ENCODE measurements at places on chromosomes 3 and 15. TPM values are rescaled to one million over a fixed set of nuclear protein-coding genes. Genes with fewer than 3 reads are reported as not detected.

Gene GP5
- total RNA-seq, result not detected

Gene DGKG
- 18.2 TPM for total RNA-seq

Gene GOLGA6L7
- not detected for total RNA-seq

Gene CCDC191
- 0.99 TPM for total RNA-seq

Gene ADIPOQ
- total RNA-seq, result 4.0 TPM

Gene TTC14
- total RNA-seq, result 16.0 TPM

Gene FBLN2
- total RNA-seq, result 53.8 TPM

Gene IL17RE
- 0.45 TPM for total RNA-seq

Gene FBXW12
- total RNA-seq, result not detected

Gene BCHE
- 2.6 TPM for total RNA-seq

Gene KCNAB1
- total RNA-seq, result 2.4 TPM

Gene SH3GL3
- not detected for total RNA-seq

Gene FBXL2
- 2.1 TPM for total RNA-seq

DNA sequence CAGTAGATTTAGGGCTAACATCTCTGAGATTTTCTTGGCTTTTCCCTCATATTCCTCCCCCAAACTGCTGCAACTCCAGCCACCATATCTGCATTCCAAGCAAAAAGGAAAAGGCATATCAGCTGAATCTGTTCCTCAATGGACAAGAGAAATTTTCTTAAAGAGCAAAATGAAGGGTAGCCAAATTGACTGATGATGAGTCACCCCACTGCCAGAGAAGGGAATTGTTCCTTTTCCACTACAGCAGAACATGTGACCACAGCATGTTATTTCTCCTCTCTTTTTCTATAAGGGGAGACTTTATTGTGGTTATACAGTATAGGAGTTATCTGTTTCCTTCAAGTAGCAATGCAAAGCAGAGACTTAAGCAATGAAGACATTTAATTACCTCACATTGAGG, 172.5 kb downstream of the MTHFS start:
- no peak for DNase-seq

GRCh38 chr3:31364711-31365110, 168.0 kb upstream of the STT3B start:
- no peak for DNase-seq

DNA sequence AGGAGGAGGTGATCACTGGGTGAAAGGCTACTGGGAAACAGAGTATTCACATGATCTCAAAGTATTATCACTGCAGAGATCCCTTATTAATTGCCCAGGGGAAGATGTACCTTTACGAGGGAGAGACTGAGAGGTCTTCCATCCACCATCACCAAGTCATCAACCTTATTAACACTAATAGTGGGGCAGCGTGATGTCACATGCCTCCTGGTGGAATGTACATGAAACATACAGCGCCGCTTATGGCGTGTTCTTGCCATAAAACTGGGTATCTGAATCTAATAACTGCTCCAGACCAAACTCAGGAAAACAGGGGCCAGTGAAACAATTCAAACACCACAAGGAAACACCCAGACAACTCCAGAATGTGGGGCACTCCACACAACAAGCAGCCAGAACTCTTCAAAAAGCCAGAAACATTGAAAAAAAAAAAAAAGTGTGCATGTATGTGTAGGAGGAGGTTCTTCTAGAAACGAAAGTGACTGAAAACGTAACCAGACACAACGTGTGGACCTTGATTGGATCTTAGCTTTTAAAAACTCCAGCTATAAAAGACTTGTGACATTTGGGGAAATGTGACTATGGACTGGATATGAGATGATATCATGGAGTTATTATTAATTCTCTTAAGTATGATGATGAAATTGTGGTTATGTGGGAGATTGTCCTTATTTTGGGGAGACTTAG, 4.6 kb downstream of the STIMATE start:
- no peak for DNase-seq

DNA sequence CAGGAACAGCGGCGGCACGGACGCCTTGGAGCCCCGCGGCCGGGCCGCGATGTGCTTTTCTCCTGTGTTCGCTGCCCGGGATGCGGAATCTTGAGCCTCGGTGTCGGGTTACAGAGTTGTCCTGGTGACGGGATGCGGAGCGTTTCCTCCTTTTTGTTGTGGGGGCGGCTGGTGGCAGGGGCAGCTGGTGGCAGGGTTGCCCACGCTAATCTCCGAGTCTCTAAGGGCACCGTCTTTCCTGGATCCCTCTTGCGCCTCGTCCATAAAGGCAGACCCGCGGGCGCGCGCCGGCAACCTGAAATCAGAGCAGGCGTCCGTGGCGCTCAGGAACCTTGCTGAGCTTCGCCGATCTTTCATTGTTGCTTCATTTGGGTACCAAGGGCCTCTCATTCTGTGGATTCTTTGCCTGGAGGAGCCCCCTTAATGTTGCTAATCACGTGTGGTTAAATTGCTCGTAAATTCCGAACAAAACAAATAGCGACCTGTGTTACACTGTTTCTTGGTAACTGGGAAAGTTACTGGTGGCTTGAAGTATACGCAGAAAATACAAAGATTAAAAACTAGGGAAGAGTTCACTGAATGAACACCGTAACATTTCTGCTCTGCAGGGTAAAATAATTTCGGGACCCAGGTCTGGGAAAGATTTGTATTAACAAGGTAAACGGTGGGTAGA, 844 bp upstream of the PFN2 start:
- DNase-seq, result peak; percentile 74

GRCh38 chr3:40580494-40581091, 55.8 kb downstream of the ZNF621 start:
- peak; percentile 60 for DNase-seq

DNA sequence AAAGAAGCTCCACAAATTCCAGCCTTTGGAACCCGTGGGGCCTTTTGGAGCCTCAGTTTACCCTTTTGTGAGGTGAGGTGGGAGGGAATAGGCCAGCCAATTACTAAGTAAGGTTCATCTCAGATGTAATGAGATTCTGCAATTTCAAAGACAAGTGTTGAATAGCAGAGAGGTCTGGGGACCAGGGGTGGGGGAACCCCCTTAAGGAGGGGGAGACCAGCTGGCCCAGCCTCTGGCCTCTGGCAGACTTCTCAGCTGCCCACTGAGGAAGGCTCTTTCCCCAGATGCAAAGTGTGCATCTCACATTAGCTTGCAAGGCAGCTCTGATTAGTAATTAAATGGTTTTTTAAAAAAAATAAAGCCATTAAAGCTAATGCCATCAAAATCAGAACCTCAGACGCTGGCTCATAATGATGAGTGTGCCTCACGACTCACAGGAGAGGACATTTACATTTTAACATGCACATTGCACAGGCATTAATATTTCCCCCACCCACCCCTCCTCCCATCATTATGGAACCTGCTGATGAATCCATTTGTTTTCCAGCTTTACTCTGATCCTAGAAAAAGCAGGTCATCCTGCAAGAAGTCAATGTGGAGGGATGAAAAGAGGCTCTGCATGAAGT, 176.7 kb upstream of the TLE3 start:
- no peak for DNase-seq

- no peak for DNase-seq
Observed at GRCh38 chr3:62992520-62992919, 117.3 kb upstream of the CADPS start.

- DNase-seq, result peak; percentile 73
Observed at GRCh38 chr3:12663401-12663935, 449 bp downstream of the RAF1 start.

GRCh38 chr15:51229907-51230330, 108.5 kb downstream of the CYP19A1 start:
- DNase-seq, result no peak

DNA sequence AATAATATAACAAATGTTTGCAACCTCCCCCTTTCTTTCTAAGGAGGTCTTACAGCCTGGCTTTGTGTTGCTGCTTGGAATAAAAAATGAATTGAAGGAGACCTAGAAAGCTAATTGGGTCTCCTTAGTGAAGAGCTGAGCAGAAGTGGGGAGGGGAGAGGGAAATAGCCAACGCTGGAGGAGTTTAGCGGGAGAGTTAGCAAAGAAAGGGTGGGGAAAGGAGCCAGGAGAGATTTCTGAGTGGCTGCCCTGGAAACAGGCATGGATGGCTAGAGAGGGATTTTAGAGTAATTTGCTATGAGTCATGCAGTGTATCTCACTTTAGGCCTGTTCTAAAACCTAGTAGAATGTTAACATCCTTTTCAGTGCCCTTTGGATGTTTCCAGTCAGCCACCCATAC, 45.2 kb upstream of the PFN2 start:
- no peak for DNase-seq

DNA sequence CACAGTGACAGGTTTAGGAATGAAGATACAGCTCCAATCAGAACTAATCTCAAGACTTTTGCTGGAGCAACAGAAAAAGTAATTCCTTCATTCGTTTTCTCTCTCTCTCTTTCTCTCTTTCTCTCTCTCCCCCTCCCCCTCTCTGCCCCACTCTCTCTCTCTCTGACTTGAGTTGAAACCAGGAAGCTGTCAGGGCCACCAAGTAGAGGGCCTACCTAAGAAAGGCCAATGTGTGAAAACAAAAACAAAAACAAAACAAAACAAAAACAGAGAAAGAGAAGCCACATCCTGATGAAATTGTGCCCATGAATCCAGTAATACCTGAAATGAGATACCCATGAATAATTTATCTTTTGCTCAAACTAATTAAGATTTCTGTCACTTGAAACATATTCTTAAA, 72.9 kb downstream of the ATP8B4 start:
- DNase-seq, result no peak

GRCh38 chr3:58009749-58010535, 1.7 kb downstream of the FLNB start:
- DNase-seq, result no peak

GRCh38 chr15:55226127-55226526, 29.4 kb upstream of the RSL24D1 start:
- DNase-seq, result no peak

GRCh38 chr3:127741690-127742089, 68.9 kb downstream of the ABTB1 start:
- DNase-seq, result no peak

DNA sequence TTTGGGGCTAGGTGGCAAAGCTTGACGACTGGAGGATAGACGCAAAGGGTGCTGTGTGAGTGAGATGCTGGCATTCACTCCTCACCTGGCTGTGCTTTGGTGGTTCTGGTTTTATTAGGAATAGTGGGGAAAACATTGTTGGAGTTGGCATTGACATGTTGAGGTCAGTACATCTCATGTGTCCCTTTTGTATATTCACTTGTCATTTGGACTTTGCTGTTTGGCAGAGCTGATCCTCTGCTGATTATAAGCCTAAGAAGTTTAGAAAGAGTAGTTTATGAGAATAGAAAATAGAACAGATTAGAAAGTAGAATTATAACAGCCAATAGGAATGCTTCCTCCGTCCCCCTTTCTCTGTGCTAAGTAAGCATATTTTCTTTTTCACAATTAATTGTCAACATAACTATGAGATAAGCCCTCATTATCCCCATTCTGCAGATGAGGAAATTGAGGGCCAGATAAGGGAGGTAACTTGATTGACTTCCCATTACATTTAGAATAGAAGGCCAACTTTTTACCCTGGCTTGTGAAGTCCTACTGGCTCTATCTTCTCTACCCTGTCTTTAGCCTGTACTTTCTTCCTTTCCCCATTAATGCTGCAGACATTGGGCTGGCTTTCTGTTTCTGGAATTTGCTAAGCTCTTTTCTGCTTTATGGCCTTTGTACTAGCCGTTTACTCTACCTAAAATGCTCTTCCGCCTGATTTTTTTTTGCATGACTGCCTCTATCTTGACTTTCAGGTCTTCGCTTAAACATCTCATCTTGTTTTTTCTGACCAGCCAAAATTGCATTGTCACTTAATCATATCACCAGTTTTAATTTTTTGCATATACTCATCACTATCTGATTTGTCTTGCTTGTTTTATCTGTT, 12.8 kb downstream of the ITPR1 start:
- DNase-seq, result no peak

DNA sequence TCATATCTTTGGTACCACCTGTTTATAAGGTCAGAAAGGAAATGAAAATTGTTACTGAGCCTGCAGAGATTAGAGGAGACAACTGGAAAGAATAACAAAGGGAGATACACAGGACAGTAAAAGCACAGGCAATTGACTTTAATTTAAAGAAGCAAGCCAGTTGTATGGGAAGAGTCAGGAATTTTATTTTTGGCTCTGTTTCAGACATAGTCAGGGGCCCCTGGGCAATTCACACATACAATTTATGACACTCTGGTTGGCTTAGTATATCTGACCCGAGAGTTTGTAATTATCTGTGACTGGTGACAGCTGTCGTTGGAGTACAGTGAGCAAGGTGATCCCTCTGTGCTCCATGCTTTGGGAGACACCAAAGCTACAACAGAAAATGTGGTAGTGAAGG, 591.9 kb upstream of the NECTIN3 start:
- DNase-seq, result no peak

- DNase-seq, result no peak
Observed at GRCh38 chr3:77040216-77040615, 317 bp downstream of the ROBO2 start.

DNA sequence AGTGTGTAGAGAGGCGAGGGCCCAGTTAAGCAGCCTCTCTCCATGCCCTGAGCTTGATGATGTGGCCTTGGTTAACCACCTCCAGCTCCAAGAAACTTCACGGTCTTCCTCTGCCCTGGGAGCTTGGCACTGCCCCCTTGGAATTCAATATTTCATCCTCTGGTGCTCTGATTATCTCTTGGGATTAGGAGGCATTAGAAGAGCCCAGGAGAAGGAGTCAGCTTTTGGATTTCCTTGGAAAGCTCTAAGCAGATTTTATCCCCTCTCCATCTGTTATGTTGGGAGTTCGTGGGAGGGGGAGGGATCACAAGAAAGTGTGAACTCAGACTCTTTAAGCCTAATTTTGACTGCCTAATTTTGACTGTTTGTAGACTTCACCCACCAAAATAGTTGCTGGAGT, 132.7 kb upstream of the AGBL1 start:
- DNase-seq, result no peak

- DNase-seq, result no peak
Observed at GRCh38 chr3:192253138-192253887, 474.0 kb downstream of the FGF12 start.

GRCh38 chr15:65577129-65577996, 33.6 kb downstream of the INTS14 start:
- DNase-seq, result no peak

DNA sequence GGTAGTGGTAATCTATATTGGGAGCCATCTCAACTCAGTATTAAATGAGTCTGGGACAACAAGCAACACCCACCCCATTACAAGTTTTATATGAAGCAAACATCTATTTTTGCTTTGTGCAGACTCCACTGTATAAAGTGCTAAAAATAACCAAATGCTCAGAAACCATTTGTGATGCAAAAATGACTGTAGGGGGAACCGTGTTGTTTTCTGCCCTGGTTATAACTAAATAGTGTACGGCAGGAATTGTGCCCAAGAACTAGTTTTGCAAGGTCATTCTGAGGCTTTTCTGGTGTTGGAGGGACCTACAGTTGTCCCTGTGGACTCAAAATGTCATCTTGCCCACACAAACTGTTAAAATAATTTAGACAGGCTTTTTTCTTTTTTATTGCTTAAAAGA, 88.3 kb downstream of the ITPR1 start:
- no peak for DNase-seq

DNA sequence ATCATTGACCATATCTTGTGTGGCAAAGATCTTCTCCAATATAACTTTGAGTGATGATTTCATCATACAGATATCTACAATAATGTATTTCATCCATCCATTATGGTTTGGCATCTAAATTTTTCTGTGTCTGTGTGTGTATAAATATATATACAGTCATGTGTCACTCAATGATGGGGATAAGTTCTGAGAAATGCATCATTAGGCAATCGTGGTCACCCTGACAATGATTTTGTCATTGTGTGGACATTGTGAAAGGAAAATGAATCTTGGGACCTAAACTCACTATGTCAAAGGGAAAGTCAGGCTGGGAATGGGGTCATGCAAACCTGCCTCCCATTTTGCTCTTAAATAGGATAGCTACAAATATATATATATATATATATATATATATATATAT, 12.4 kb downstream of the CFAP161 start:
- DNase-seq, result no peak
